ENCODE measurements at places on chromosomes 4 and X.

GRCh38 chrX:119008110-119008744 lies 33.8 kb downstream of the LONRF3 start:
- H3K27ac ChIP-seq = no peak overlapping the region
- H3K4me1 ChIP-seq = no peaks in the 10 kb centered on the region
- peak; percentile 24 for DNase-seq
- no peak overlapping the region for H3K4me3 ChIP-seq
- no peaks in the 10 kb centered on the region for H3K27me3 ChIP-seq

DNA sequence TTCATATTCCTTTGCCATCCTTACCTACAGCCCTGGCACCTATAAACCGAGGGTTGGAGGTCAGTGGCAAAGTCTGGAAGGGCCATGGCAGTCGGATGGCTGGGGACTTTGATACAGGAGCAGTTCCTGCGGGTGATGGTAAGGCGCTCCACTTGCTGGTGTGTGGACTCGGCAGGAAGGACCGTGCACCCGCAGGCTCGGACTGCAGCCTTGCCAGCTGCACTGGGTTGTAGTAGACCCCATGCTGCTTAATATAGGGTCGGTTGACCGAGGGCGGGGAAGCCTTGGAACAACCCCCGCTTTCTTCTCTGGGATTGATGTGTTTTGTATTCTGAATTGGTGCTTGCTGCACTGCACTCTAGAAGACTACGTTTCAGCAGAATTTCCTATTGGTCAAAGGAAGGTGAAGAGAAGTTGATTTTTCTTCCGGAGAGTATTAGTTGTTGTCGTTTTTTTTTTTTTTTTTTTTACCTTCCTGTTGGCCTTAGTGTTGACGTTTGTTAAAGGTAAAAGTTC lies 638 bp downstream of the BLTP1 start:
- H3K4me1 ChIP-seq = peaks cover 16% of the 10 kb centered on the region
- H3K27ac ChIP-seq = peak overlapping the region; percentile 81
- H3K36me3 ChIP-seq = peaks cover 19% of the 10 kb centered on the region
- H3K27me3 ChIP-seq = no peaks in the 10 kb centered on the region
- peak overlapping the region; percentile 93 for H3K4me3 ChIP-seq
- peak; percentile 14 for DNase-seq

DNA sequence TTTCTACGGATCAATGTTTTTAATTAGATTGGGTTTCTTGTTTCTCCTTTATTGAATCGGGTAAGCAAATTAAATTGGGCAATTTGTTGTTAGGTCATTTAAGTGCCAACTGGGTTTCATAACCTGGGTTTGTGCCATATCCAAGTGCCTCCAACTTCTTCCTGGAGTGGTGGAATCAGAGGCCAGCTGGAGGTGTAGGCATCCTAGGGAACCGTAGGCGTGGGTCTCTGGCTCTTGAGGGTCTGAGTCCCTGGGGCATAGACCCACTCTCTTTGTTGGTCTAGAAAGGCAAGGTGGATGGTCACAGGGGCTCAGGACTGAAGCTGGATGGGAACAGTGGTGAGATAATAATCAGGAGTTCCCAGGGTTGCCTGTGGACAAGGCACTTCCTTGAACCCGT lies 18.3 kb downstream of the CNGA2 start:
- DNase-seq = no peak
- H3K27ac ChIP-seq = no peak overlapping the region
- H3K4me3 ChIP-seq = no peak overlapping the region
- H3K4me1 ChIP-seq = no peaks in the 10 kb centered on the region
- H3K27me3 ChIP-seq = peaks cover 4% of the 10 kb centered on the region

- no peak overlapping the region for H3K4me3 ChIP-seq
- H3K27ac ChIP-seq = no peak overlapping the region
- H3K27me3 ChIP-seq = no peaks in the 10 kb centered on the region
These were observed 49.8 kb upstream of the PRPS2 start for GRCh38 chrX:12741416-12741815.

DNA sequence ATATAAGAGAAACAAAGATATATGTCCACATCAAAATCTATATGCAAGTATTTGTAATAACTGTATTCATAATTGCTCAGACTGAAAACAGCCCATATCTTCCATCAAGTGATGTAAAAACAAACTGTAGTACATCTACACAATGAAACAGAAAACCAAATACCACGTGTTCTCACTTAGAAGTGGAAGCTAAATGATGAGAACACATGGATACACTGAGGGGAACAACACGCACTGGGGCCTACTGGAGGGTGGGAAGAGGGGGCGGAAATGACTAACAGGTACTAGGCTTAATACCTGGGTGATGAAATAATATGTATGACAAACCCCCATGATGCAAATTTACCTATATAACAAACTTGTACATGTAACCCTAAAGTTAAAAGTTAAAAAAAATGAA lies 42.7 kb downstream of the UBA6 start:
- no peak overlapping the region for H3K27ac ChIP-seq
- H3K4me3 ChIP-seq = no peak overlapping the region
- no peak for DNase-seq
- no peaks in the 10 kb centered on the region for H3K4me1 ChIP-seq

- no peaks in the 10 kb centered on the region for H3K27me3 ChIP-seq
- no peak for DNase-seq
- H3K4me1 ChIP-seq = no peaks in the 10 kb centered on the region
- no peak overlapping the region for H3K27ac ChIP-seq
- no peak overlapping the region for H3K4me3 ChIP-seq
- no peaks in the 10 kb centered on the region for H3K36me3 ChIP-seq
These were observed 220.1 kb downstream of the DLG3 start for GRCh38 chrX:70664726-70665125.

DNA sequence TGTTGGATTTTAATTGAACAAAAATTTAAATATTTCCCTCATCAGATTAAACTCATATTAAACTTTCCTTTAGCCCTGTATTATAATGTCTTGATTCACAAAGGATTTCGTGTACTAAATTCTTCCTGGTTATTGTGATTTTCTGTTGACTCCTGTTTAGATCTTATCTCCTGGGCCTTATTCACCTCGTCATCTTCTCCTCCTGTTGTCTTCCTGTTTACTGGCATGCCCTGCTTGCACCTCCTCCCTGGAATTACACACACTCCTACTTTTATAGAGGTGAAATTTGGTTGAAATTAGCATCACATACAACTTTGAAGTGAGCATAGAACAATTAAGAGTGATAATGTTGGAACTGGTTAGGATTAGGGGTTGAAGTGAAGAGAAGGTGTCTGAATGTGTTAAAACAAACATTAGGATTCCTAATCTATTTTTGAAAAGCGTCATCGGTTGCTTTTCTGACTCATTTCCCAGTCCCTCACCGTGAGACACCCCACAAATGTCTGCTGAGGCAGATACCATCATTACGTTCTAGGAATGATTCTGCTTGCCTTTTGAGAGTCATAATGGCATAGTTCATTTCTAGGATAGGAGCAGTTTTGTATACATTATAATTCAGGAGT lies 32.5 kb downstream of the TLL1 start:
- no peak for DNase-seq
- no peak overlapping the region for H3K4me3 ChIP-seq
- H3K27ac ChIP-seq = no peak overlapping the region
- no peaks in the 10 kb centered on the region for H3K4me1 ChIP-seq

GRCh38 chrX:12891171-12891570 lies 15.2 kb upstream of the TLR8 start:
- H3K27me3 ChIP-seq = no peaks in the 10 kb centered on the region
- H3K4me3 ChIP-seq = no peak overlapping the region
- H3K27ac ChIP-seq = no peak overlapping the region

DNA sequence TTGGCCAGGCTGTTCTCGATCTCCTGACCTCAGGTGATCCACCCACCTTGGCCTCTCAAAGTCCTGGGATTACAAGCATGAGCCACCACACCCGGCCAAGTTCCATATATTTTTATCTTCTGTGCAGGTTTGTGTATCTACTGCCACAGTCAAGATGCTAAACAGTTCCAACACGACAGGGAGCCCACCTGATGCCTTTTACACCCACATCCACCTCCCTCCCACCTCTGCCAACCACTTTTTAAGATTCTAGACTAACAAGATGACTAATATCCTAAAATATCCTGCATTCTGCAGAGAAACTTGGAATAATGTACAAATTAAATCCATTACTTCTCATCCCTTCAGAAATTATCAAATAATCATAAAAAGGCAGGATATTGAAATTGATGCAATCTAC lies 19.3 kb upstream of the RPL34 start:
- H3K4me1 ChIP-seq = peaks cover 12% of the 10 kb centered on the region
- H3K27ac ChIP-seq = peak overlapping the region; percentile 14
- H3K27me3 ChIP-seq = no peaks in the 10 kb centered on the region

- no peak overlapping the region for H3K4me3 ChIP-seq
- no peaks in the 10 kb centered on the region for H3K27me3 ChIP-seq
- DNase-seq = no peak
These were observed 329.1 kb downstream of the GALNTL6 start for GRCh38 chr4:172142281-172142741.

GRCh38 chr4:109294006-109294405 lies 8.5 kb downstream of the COL25A1 start:
- no peaks in the 10 kb centered on the region for H3K4me1 ChIP-seq
- no peak overlapping the region for H3K27ac ChIP-seq
- H3K27me3 ChIP-seq = peaks cover 28% of the 10 kb centered on the region
- H3K36me3 ChIP-seq = no peaks in the 10 kb centered on the region

DNA sequence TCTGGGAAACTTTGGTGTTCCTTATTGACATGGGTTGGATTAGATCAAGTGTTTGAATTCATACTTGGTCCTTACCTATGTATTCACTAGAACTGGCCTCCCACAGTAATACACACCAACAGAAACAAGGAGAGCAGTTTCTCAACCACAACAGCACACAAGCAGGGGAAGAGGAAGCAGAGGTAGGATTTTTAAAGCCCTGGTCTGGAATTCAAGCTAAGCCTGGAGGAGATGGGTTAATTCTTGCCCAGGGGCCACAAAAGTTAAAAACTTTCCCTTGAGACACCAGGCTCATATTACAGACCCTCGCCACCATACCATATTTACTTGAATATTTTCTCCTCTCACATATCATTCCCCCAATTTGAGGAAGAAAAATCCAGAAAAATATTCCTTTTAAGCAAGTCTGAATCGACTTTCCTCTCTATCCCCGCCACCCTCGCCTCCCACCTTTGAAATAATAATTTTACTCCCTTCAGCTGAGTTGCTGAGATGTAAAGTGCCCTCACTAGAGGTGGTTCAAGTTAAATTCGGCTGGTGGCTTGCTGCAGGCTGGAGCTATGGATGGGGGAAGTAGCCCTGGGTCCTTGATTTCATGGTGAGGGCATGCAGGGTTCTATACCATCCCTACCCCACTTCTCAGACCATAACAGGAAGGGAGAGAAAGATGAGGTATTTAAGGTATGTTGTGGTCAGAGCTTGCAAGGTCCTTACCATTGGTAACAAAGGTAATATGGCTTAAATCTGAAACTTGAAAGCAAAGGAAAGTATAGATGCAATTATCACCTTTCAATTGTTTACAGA lies 440.2 kb downstream of the INPP4B start:
- peak overlapping the region; percentile 63 for H3K4me3 ChIP-seq
- no peak for DNase-seq
- H3K4me1 ChIP-seq = peaks cover 30% of the 10 kb centered on the region
- no peaks in the 10 kb centered on the region for H3K36me3 ChIP-seq
- H3K27me3 ChIP-seq = no peaks in the 10 kb centered on the region

- H3K4me1 ChIP-seq = no peaks in the 10 kb centered on the region
- H3K36me3 ChIP-seq = no peaks in the 10 kb centered on the region
- DNase-seq = peak; percentile 8
These were observed 562.2 kb downstream of the ZIC3 start for GRCh38 chrX:138128027-138128671.

DNA sequence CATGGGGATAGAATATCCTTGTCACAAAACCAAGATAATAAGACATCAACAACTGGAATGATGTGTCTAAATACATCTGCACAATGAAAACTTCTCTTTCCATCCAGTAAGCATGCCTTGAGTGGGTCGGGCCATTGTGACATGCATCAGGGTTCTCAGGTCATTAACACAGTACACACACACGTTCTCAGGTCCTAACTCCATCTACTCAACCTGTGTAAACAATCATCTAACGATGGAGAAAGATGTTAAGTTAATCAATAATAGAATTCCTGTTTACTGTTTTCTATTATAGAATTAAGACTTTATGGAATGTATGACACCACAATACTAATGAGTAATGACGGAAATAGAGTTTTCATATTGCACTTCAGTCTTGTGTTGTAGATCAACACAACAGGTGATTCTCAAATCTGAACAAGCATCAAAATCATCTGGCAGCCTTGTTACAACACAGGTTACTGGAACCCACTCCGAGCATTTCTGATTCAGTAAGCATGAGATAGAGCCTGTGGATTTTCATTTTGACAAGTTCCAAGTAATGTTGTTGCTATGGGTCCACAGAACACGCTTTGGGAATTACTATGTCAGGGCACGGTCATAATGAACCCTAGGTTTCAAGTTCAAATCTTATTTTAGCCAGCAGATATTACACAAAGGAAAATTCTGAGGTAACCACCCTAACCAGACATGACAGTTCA lies 315.8 kb upstream of the TEX13C start:
- H3K36me3 ChIP-seq = no peaks in the 10 kb centered on the region
- no peak overlapping the region for H3K27ac ChIP-seq
- DNase-seq = no peak
- no peaks in the 10 kb centered on the region for H3K27me3 ChIP-seq
- no peak overlapping the region for H3K4me3 ChIP-seq

DNA sequence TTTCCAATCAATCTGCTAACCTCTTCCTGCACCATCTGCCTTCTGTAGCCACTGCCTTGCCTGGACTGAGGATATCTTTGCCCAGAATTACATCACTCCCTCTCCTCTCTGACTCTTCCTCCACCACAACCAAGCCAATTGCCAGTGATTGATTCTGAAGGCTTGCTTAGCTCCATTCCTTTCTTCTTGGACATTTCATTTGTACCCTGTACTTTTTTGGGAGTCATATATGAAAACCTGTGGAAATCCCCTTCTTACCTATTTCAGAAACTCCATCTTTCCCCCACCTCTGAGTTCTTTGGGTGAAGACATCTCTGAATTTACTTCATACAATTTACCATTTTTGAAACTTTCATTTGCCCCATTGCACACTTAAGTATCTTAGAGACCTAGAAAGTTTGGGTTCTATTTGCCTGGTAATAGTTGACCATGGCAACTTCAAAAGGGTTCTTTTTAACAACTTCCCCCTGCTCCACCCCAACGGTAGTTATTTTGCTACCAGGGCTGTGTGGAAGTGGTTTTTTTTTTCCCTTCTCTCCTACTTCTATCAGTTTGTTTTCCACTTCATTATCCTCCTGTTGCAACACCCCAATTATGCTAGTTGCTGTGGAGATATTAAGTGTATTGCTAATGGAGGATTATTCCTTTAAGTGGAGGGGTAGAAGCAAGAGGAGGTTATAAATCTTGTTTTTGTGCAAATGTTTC lies 14.3 kb downstream of the SGMS2 start:
- H3K4me3 ChIP-seq = no peak overlapping the region
- no peak overlapping the region for H3K27ac ChIP-seq
- H3K4me1 ChIP-seq = no peaks in the 10 kb centered on the region
- no peaks in the 10 kb centered on the region for H3K27me3 ChIP-seq
- no peak for DNase-seq

GRCh38 chrX:118392716-118393115 lies 46.8 kb downstream of the WDR44 start:
- peaks cover 36% of the 10 kb centered on the region for H3K36me3 ChIP-seq
- H3K27me3 ChIP-seq = no peaks in the 10 kb centered on the region
- no peaks in the 10 kb centered on the region for H3K4me1 ChIP-seq
- no peak overlapping the region for H3K4me3 ChIP-seq

All from CD4-positive, alpha-beta T cell (primary cell).